Activated effector memory CD4-positive, alpha-beta T cell treated with anti-CD3 and anti-CD28 coated beads, Interleukin-2, amount 50 U/mL, for 16 hours (primary cell): ENCODE measurements at places on chromosomes 4 and X.

GRCh38 chrX:18457000-18457399 is 31.6 kb downstream of the CDKL5 start:
- DNase-seq: no peak

- DNase-seq: no peak
Observed at GRCh38 chrX:12405306-12405705, 267.0 kb downstream of the FRMPD4 start.

GRCh38 chr4:26073886-26074560 is 160.0 kb downstream of the SMIM20 start:
- no peak for DNase-seq

GRCh38 chr4:7890635-7891393 is 48.8 kb downstream of the AFAP1 start:
- DNase-seq: no peak

DNA sequence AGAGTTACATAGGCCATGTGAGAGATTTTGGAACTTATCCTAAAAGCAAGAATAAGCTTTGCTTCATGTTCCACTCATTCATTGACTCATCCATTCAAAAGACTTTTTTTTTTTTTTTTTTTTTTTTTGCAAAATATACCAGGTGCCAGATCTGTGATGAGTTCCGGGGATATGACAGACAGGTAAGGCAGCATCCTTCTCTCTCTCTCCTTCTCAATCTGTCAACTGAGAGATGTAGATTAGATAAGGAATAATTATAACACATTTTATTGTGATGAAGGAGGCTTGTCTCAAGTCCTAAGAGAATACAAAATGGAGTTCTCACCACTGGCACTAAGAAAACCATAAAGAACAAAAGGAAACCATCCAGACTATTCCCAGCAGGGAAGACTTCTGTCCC is 190.2 kb upstream of the CPEB2 start:
- DNase-seq: no peak

DNA sequence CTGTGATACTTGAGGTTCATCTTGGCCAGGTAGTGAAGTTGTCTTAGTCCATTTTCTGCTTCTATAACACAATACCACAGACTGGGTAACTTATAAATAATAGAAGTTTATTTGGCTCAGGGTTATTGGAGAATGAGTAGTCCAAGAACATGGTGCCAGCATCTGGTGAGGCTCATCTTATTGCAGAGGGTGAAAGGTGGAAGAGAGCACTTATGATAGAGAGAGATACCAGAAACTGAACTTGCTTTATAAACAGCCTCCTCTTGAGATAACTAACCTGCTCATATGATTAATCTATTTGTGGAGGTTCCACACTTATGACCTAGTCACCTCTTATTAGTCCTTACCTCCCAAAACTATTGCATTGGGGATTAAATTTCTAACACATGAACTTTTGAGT is 1.6 kb downstream of the C4orf51 start:
- no peak for DNase-seq

GRCh38 chr4:104938624-104939023 is 208.1 kb upstream of the TET2 start:
- DNase-seq: no peak

GRCh38 chrX:37462346-37462745 is 109.1 kb upstream of the LANCL3 start:
- DNase-seq: no peak

DNA sequence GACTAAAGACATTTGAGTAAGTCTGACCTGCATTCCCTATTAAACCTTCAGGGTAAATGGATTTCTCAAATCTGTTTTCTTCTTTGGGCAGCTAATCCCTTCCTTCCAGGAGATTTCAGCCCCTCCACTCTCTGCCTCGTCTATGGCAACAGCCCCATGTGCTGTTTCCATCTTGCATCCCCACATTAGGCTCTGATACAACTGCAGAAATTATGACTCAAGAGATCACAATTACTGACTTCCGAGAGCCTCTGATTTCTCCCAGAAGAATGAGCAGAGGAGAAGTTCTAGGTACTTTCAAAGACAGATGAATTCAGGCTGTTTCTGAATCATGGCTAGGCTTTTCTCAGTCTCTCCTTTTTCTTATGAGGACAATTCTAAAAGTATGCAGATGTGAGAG is 38.7 kb downstream of the RAI2 start:
- DNase-seq: no peak

GRCh38 chrX:17774053-17774452 is 36.8 kb downstream of the SCML1 start:
- DNase-seq: no peak

GRCh38 chr4:149518471-149518870 is 297.2 kb downstream of the IQCM start:
- DNase-seq: no peak

GRCh38 chrX:48025561-48025960 is 18.8 kb downstream of the SPACA5 start:
- peak; percentile 69 for DNase-seq

- no peak for DNase-seq
Observed at GRCh38 chrX:97938706-97939105, 1055.0 kb downstream of the RPA4 start.

DNA sequence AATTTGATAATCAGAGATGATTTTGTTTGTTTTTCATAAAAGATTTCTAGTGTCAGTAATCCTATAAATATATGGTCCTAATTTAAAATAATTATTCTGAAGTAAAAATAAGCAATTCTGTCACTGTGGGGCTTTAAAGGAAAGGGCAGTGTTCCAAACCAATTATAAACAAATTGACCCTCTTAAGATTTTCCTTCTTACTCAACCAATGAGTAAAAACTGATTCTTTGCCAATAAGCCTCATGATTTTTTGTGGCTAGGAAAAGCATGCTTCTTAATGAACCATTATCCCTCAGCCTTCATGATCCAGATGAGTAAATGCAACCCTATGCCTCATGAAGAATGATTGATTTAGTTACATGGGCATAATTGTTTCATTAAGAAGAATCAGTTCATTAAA is 1010.4 kb downstream of the ADGRL3 start:
- DNase-seq: no peak

- no peak for DNase-seq
Observed at GRCh38 chr4:48266781-48267180, 2.9 kb downstream of the TEC start.

- DNase-seq: no peak
Observed at GRCh38 chr4:95124906-95125504, 367.2 kb downstream of the BMPR1B start.

DNA sequence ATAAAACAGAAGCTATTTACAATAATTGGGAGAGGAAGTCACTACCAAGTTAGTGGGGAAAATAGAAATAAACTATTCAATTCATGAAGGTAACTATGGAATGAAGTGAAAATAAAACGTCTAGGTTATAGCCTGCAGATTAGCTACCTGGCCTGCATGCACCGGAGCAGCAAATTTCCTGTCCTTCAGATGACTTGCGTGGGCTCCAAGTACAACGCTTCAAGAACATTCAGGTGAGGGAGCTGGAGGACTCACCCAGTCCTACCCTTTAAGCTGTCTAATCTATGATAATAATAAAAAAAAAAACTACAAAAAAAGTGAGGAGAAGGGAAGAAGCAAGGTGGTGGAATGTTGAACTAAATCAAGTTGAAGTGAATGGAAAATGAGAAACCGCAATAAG is 13.2 kb downstream of the C4orf54 start:
- DNase-seq: no peak

DNA sequence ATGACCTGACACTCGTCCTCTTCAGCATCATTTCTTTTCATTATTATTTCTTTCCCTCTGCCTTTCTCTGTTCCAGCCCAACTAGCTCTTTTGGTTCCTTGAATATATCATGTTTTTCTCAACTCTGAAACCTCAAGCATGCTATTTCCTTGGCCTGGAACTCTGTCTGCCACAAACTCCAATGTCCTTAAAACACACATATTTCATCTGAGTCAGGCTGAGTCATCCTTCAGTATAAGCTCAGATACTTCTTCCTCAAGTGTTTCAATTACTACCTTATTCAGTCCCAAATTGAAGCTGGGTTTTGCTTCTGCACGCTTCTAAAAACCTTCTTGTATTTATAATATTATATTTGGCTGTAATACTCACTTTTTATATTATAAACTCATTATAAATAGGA is 424.2 kb downstream of the PDGFC start:
- DNase-seq: no peak

DNA sequence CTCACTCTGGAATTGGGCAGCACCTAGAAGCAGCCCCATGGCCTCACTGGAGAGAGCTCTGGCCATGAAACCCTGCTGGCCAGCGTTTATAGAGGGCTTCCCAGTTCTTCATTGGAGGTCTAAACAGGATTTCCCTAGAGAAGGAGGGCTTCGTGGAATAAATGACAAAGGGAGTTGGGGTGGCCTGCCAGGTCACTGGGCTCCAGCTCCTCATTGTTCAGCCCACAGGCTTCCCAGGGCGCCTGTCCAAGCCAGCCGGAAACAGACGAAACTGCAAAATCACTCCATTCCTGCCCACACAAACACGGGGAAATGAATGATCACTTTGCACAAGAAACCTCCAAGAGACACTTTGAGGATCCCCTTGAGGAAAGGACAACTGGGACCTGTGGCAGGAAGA is 189.7 kb downstream of the TSPAN5 start:
- no peak for DNase-seq
